NCI-H1417 (cell line): ENCODE measurements at places on chromosomes 12 and 14.

DNA sequence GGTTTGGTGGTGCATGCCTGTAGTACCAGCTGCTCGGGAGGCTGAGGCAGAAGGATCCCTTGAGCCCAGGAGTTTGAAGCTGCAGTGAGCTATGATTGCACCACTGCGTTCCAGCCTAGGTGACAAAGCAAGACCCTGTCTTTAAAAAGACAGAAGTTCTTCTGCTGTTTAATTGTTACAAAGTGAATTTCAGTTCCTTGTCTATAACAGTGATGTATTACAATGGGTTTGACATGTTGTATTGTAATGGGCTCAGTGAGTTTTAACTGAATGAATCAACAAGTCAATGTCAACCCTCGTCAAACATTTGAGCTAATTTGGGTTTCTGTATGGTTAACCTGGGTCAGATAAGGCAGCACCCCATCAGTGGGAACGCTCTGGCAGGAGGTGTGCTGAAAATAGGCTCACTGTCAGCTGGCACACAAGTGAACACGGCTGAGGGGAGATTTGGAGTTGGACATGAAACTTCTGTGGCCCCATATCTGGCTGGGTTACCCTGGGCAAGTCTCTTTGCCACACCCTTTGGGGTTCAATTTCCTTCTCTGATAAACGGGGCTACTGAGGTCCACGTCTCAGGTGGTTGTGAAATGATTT, 14.0 kb upstream of the TRPV4 start:
- DNase-seq, result no peak

- no peak for DNase-seq
Observed at GRCh38 chr14:51072976-51073375, 21.9 kb downstream of the TRIM9 start.

DNA sequence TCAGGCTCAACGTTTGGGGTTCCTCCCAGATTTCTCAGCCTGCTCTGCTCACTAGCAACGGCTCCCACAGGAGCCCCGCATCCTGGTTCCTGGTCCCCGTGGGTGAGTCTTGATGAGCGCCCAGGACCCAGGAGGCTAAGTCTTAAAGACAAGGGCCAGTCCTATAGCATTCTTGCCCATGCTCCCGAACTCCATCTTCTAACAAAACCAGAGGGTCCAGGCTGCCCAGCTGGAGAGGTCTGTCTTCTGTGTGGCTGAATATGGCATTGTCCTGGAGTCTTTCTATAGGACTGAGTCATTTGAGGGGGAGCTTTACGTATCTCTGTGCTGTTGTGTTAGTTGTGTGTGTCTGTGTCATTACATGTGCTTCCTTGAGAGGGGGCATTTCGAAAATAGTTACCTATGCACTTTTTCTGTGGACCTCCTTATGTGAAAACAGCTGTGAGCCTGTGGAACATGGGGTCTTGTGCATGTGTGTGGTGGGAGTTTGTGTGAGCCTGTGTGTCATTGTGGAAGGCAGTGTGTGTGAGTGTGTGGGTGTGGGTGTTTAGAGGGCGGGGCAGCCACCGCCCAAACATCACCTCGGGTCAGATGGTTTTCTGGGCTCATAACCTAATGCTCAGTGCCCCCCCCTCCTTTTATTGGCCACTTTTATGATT, 9.1 kb upstream of the TBX5 start:
- DNase-seq, result no peak

- DNase-seq, result no peak
Observed at GRCh38 chr14:38404616-38405015, 148.7 kb upstream of the CLEC14A start.

- DNase-seq, result peak; percentile 87
Observed at GRCh38 chr14:32934073-32934880, 4.4 kb upstream of the NPAS3 start.

DNA sequence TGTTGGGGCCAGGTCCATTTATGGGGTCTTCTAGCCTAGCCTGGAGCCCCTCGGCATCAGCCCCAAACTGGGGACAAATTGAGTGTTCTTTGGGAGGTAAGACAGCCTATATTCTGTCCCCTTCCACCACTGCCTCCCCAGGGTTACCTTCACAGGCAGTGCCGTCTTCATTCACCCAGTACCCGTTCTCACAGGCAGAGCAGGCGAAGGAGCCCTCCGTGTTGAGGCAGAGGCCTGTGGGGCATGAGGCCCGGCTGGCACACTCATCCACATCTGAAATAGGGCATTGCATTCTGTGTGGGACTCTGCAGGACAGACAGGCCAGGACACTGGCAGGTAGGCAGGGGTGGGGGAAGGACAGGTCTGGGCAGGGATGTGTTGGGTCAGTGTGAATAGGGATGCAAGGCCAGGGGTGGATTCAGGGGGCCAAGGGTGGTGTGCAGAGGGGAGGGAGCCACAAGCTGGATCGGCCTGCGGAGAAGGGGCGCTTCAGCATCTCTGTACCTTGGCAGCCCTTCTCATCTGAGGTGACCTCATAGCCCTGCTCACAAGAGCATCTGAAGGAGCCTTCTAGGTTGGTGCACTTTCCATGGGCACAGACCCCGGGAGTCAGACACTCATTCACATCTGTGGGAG, 16.1 kb downstream of the ISCA2 start:
- DNase-seq, result no peak

GRCh38 chr14:35865611-35866324, 39.6 kb downstream of the BRMS1L start:
- no peak for DNase-seq

GRCh38 chr14:78254911-78255461, 84.8 kb downstream of the NRXN3 start:
- peak; percentile 60 for DNase-seq

GRCh38 chr12:29792853-29793252, 9.1 kb upstream of the TMTC1 start:
- DNase-seq, result no peak

DNA sequence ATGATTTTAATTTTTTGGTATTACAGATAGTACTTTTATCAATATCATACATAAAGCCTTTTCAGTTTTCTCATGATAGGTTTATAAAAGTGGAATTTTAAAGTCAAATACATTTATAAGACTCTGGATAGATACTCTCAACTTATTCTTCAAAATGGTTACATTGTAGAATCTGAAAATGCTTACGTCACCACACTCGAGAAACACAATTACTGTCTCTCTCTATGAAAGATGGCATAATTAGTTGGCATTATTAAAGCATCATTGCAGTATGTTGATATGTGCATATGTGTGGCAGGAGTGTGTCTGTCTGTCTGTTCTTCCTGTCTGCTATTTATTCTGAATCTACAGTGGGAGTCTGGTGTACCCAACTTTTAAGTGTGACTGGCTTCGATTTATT, 397.1 kb downstream of the SNAPC1 start:
- no peak for DNase-seq

DNA sequence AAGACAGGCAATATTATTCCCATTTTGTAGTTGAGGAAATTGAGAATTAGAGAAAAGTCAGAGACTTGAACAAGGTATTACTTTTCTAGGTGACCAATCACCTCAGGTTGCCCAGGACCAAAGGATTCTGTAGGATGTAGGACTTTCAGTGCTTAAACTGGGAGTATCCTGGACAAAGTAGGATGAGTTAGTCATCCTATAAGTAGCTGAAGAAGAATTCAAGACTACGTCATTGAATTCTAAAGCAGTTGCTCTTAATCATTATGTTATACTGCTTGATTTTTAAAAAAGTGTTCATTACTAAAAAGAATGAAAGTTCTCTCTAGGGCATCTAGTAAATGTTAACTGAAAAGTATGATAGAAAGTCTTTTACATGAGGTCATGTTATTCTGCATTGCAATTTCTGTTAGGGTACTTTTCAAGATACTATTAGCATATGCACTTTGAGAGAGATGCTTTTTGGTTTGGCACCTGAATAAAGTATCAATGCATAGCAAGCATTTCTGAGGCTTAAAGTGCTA, 101.7 kb downstream of the RTN1 start:
- no peak for DNase-seq

DNA sequence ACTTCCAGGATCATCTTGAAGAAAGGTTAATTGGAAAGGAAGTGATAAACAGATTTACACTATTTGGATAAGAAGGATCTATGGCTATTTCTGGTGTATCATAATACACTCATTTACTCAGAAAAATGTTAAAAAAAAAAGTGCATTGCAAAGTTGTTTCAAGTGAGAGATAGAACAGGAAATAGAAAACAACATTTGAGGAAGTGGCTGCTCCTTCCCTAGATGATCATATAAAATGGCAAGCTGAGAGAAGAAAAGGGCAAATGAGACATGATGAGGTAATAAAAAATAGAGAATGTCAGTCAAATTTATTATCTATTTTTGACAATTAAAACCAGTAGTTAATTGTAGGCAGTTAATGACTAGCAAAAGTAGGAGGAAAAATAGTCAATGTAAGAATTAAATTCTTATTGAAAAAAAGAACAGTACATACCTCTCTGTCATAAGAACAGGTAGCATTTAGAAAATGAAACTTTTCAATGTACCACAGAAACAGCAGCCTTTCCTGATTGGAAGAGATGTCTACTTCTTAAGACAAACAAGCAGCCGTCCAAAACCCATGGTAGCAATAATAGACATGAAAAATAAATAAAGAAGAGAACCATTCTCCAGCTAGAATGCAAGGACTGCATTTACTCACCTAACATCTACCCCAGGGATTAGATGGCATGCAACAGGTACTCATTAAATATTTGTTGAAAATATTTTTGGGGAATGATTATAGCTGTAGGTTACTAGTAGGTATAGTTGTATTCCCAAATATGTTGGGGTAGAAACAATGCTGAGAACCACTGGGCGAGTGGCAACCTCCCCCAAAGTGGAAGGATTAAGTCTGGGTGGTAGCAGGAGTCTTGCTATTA, 63.9 kb upstream of the GRIP1 start:
- DNase-seq, result no peak

DNA sequence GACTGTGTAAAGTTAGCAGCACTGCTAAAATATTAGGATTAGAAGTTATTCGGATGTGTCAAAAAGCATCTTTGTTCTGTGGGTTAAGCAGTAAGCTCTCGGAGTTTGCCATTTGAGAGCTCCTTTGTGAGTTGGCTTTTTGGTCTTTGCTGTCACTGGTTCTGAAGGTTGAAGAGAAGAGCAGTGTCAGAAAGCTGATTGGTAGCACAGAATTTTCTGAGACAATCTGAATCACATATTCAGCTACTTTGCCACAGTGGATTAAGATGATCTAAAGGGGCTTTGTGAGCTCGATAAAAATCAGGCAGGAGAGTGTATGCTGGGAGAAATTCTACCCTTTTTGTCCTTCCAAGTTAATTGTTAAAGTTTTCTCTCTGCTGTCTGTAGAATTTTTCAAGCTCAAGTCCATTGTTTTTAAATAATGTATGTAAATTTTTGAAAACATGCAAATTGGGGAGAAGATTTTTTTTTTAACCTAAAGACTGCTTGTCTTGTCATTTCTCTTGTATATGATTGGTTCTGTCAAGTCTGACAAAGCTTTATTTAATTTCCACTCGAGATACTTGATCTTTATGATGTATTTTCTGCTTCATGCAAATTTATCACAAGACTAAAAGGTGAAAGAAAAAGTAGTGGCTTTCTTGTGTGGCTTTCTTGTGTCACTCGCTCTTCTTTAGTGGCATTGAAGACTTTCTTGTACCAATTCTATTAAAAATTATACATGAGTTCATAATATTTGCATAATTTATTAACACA, 307.3 kb downstream of the EGLN3 start:
- no peak for DNase-seq

DNA sequence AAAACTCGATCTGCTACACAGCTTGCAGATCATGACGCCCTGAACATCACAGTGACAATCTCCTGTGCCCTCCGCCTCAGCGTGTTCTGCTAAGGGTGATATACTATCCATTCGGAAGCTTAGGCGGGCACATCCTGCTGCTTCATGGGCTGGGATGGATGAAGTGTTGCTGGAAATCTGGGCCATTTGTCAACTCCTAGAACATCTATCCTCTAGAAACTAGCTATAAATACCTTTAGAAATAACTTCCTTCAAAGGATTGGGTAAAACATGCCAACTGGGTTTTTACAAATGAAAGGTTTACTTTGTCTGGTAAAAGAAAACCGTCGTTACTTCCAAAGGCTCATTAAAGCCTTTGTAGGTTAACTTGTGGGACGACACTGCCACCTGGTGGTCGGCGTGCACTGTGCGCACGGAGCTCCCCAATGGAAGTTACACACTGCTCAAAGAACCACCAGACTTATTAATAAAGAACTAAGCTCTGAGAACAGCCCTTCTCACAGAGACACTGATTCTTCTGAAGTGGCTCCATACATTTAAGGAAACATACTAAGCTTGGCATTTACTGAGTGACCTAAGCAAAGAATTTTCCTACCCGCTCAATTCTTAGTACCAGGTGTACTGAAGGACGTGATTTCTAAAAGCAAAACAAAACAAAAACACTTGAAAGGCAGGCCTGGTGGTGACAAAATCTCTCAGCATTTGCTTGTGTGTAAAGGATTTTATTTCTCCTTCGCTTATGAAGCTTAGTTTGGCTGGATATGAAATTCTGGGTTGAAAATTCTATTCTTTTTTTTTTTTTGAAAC, 21.6 kb upstream of the CACNA2D4 start:
- DNase-seq, result peak; percentile 80

- no peak for DNase-seq
Observed at GRCh38 chr14:68740788-68741476, 51.9 kb downstream of the ZFP36L1 start.

DNA sequence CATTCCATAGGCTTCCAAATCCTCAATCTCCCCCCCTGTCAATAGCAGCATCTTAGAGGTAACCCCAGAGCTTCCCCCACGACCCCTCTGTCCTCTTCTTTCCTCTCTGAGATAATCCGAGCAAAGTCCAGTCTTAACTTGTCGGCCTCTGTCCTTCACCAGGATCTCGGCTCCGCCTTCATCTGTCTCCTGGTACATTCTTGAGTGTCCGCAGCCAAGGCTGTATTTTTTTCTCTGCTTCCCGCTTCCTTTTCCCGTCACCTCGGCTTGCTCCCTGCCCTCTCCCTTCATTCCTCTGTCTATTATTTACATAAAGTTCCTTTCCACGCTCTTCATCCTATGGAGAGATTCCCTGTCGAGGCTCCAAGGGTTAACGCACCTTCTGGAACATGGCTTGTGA, 153.9 kb upstream of the GSC start:
- no peak for DNase-seq

GRCh38 chr14:28778138-28779117, 11.8 kb downstream of the FOXG1 start:
- peak; percentile 82 for DNase-seq
